ENCODE measurements at places on chromosomes 4 and X. TPM values are rescaled to one million over a fixed set of nuclear protein-coding genes. Genes with fewer than 3 reads are reported as not detected.

DNA sequence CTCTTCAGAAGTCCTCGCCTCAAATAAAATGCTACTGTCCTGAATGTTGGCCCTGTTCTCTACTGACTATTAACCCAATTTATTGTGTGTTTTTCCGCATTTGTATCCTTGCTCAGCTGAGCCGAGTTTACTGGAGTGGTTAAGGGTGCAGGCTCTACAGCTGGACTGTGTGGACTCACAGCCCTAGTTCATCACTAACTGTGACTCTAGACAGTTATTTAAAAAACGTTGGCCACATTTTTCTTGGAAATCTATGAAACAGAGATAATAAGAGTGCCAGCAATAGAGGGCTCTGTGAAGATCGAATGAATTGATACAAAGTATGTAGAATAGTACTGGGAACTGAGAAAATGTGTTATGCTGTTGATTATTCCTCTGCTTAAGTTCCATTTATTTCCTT lies 2.9 kb upstream of the GUF1 start:
- DNase-seq, result no peak

DNA sequence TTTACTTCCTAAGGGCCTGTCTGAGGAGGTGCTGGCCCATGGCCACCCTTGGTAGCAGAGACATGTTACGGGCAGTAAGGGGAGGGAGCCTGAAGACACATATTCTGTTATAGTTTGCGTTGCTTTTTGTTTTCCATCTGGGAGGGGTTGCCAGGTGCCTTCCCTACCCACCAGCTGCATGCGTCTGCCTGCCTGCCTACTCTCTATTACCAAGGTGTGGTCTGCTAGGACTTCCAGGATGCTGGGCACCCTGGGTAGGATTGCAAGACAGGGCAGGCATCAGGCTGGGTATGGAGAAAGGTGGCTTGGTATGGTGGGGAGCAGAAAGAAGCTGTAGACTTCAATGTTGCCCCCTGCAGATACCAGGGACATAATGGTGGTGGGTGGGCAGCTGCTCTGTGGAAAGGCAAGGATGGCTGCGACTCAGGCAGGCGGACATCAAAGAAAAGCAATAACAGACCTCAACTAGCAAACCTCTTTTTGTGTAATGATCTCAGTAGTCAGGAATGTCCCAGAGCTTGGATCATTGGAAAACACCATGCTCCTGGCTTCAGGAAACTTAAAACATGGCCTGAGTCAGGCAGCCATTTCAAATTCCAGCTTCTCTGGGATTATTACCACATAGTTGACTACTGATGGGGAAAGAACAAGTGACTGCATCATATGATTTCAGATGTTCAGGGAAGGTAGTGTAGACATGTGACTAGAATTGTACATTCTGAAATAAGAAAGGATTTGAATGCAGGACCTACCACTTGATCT lies 67.8 kb downstream of the HOPX start:
- DNase-seq, result no peak

DNA sequence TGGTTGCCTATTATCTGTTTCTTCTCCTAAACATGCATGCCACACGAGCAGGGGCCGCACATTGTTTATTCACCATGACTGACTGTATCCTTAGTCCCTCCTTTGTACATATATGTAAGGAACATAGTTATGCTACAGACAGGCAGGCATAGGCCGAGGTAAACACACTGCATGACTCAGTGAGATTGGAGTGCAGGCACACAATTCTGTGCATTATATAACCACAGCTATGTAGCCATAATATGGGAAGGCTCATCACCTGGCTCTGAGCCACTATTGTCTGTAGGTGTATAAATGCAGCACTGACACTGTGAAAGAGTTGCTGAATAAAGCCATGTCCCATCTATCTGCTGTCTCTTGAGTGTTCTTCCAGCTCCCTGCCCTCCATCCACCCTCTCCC lies 431.6 kb downstream of the IDS start:
- DNase-seq, result no peak

- DNase-seq, result no peak
These were observed 4.5 kb downstream of the BMX start for GRCh38 chrX:15505101-15505500.

DNA sequence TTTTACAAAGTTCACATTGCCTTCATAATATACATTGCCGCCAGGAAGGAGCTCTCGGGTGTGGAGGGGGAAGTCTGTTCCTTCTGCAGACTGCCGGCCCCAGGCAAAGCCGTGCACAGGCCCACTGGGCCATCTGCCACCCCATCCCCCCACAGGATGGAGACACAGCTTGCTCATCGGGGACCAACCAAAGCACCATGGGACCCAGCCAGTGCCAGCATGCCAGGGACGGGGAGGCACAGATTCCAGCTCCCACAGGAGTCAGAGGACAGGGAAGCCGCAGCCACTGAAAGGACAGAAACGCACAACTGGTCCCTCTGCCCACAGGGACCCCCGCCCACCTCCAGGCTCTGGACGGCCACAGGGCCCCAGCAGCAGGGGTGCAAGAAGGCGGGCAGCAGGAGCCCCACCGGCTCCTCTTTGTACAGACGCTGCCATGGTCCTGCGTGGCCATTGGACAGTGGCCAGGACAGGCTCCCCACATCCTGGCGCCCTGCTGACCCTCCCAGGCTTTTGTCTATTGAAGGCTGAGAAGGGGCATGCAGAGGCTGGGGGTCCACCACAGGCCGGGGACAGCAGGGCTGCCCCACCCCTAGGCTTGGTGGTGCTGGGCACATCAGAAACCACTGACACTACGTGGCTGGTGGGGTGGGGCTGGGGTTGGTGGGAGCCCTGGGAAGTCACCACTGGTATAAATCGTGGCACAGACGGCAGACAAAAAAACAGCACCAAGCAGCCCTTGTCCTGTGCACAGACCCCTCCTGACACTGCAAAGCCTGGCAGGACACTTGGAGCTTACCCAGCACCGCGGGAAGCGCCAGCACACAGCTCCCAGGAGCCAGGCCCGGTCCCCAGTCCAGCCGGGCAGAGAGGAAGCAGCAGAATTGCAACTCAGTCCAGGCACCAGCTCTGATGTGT lies 89.0 kb downstream of the FAM53A start:
- DNase-seq, result no peak

GRCh38 chr4:16588149-16588548 lies 310.3 kb downstream of the LDB2 start:
- DNase-seq, result peak; percentile 25

CPZ gene
- polyA plus RNA-seq, result 24.9 TPM

PPBP gene
- polyA plus RNA-seq, result 23.9 TPM
